ENCODE measurements at places on chromosomes 5 and 9.

GRCh38 chr9:89670114-89670513 is 65.3 kb downstream of the GADD45G start:
- DNase-seq = no peak

DNA sequence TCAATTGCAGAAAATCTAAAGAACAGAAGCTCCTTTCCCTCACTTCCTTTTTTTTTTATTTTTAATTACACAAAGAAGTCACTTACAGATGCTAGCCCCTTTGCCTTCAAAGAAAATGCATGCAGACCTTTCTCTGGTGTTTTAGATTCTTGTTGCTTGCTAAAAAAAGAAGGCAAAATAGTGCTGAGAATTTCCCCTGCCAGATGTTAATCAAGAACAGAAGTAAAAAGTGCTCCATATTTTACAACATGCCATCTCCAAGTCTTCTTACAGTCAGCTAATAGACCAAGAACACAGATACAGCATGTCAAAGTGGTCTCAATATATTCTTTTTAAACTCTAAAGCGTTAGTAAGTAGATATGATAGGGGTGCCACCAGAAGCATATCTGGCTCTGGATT is 142.8 kb upstream of the RGMB start:
- no peak for DNase-seq

DNA sequence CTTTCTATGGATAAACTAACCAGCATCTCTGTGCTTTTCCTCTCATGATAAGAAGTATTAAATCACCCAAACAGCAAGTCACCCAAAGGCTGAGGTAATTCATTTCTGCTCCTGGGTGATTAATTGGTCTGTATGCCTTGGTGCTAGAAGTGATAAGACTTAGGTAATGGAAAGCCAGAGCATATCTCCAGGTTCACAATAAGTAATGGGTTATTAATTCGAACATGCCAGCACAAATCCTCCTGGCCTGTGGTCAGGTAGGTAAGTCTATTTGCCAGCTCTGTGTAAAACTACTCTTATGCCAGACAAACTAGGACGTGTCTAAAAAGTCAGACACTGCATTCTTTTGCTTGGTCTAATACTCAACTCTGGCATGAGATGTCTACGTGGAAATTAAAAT is 11.2 kb upstream of the ENC1 start:
- DNase-seq = no peak

DNA sequence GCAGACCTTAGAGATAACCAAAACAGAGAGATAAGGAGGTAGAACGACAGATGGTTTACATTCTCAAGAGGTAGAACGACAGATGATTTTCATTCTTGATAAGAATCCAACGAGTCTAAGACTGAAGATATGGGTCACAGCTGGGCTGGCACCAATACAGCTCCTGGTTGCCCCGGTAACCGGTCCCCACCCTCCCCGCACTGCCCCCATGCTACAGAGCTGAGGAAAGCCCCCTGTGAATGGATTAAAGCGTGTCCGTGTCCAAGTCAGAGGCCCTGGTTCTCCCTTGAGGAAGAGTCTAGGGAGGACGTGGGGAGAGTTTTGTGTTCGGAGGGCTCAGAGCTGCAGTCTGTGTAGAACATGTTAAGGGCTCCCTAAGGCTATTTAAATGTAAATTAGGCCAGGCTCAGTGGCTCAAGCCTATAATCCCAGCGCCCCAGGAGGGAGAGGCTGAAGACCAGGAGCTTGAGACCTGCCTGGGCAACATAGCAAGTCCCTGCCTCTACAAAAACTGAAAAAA is 8.1 kb downstream of the IDNK start:
- no peak for DNase-seq

- no peak for DNase-seq
These were observed 587.8 kb downstream of the PSAT1 start for GRCh38 chr9:78884611-78885150.

DNA sequence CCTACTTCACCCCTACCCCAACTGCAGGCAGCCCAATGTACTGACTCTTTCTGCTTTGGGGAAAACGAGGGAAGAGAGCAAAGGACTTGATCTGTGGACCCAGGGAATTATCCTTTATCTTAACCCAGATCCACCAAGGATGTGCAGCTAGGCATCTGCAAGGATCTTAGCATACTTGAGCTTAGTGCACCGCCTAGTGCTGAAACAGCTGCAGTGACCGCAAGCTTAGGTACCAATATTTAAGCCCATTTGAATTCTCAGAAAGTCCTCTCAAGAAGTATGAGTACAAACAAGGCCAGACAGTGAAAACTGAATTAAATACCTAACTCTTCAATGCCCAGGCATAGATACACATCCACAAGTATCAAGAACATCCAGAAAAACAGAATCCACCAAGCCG is 576.7 kb upstream of the ADAMTS16 start:
- no peak for DNase-seq

DNA sequence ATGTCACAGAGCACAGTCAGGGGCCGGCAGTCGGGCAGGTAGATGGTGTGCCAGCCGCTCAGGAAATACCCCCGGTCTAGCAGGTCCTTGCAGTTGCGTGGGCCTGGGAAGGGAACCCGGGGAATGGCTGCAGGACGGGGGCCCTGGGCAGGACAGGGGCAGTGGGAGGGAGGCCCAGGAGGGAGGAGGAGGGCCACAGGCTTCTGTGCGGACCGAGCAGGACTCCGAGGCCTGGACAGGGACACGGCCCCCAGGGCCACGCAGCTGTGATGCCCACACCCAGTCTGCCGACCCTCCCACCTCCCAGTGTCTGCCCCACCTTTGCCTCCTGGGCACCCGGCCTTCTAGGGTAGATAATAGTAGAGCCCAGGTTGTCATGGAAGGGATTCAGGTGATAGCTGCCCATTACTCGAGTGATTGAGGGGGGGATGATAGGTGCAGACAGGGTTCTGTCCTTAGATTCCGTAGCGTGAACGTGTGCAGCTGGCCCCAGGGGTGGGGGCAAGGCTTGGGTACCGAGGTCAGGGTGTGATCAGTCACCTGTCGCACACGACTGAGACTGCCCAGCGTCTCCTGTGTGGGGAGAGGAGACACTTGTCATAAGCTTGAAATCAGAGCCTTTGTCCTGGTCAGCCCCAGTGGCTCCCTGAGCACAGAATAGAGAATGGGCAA is 4.5 kb downstream of the FCN1 start:
- DNase-seq = no peak

DNA sequence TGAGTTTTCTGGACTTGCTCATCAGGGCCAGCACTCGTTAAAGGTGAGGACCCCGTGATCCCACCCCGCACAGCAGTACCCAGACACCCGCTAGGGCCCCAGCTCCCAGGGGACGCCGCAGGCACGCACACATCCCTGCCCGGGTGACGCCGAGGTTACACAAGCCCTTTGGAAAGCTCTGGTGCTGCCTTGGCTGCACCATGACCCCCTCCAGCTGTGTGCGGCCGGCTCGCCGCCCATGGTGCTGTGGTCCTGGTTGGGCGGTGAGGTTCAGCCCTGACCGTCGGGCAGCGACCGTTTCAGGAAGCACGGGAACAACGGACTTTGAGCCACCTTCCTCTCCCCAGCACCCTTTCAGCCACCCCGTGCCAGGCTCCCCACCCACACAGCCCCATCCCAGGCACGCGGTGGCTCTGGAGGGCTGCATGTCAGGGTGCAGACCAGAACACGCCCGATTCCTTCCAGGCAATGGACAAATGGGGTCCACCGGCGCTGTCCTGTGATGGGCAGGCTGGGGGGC is 7.5 kb upstream of the SLC12A7 start:
- DNase-seq = no peak

DNA sequence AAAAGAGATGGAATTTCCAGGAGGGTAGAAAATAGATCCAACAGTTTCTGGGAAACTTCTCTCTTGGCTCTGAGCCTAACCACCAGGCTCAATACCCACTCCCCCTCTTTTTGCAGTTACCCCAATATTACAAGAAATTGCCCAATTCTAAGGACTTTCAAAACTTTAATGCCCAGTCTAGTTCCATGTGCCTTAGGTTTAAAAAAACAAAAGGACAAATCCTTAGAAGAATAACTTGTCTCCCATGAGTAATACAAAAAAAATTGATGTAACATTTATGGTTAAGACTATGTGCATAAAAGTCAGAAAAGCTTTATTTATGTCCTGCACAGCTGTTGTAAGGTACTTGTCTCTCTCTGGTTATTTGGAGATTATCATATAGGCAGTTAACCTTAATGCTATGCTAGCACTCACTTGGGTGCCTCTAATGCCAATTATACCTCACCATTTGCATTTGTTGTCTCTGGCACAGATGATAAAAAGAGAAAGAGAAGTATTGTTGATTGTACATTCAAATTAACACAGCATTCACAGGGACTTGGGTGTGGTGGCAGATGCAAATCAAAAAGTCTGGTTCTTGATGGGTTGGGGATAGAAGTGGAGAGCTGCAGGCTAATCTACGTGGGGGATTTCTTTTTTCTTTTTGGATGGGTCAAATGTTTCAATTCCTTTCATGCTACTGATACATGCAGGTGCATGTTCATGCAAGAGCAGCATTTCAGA is 159.4 kb downstream of the PIK3R1 start:
- no peak for DNase-seq

GRCh38 chr9:134611046-134611445 is 30.6 kb upstream of the COL5A1 start:
- DNase-seq = no peak

- no peak for DNase-seq
These were observed 175.9 kb downstream of the ZDHHC21 start for GRCh38 chr9:14517154-14517906.

GRCh38 chr5:180853848-180854176 is 7.3 kb downstream of the ZFP62 start:
- DNase-seq = no peak

DNA sequence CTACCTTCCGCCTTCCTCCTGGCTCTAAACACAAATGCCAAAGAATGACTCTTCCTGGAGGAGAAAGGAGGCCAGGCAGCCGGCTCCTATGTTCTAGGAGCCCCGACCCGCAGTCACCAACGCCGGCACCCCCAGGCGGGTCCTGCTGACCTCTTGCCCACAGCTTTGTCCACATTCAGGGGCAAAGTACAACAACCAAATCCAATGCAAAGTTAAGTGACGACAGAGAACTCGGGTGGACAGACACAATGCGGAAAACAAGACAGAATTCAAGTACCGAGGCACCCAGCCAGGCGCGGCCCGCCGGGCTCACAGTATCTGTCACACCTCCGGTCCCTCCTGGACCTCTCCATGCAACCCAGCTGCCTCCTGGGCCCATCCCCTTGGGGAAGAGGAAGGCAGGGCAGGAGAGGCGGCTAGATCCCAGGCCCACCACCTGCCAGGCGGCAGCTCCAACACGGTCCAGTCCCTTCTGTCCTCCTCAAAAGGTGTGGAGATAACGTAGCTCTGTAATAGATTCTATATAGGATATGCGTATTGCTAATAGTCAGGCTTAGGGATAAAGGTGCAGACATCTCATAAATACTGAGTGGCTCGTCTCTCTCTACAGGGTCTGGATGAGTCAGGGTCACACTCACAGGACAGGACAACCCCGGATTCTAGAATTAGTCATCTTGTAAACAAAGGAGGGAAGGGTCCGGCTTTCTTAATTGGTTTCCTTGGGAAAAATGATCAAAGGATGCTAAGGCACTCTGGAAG is 46.9 kb upstream of the UBAC1 start:
- DNase-seq = peak; percentile 86

DNA sequence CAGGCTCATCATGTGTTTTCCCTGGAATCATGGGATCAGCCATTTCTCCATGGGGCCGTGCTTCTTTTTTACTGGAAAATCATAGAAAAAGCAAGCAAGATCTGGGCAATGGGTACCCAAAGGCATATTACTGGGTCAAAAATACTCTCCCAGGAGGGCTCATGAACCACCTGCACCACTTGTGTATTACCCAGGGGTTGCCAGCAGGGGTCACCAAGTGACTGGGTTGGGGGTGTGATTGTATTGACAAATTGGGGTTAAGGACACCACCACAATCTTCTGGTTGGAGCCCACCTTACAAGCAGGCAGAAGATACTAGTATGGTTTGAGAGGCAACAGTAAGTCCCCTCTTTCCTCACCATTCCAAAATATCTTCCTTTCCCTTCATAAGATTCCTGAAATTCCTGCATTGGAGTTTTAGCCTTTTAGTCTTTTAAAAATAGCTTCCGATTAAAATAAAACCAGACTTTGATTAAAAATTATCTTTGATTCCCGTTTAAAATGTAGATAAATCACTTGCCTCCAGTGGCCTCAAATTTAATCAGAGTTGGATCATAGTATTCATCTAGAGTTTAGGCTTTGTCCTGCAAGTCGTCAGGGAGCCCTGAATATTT is 603.3 kb downstream of the KIF4B start:
- no peak for DNase-seq

GRCh38 chr5:77867194-77867691 is 91.1 kb upstream of the TBCA start:
- DNase-seq = no peak

DNA sequence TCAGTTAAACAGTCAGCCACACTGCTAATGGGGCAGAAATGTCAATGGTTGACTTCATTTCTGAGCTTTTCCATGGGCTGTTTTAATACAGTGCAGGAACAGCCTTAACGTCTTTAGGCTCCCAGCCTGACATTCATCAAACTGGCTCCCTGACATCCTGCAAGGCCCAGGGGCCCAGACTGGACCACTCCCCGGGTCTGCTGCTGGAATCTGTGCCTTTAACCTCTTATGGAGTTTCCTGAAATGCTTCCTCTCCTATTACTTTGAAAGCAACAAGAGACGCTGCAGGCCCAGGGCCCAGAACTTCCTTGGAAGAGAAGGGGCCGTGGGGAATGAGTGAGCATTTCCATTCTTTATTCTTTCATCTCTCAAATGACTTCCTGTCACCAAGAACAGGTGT is 216.8 kb upstream of the PANK3 start:
- DNase-seq = no peak

DNA sequence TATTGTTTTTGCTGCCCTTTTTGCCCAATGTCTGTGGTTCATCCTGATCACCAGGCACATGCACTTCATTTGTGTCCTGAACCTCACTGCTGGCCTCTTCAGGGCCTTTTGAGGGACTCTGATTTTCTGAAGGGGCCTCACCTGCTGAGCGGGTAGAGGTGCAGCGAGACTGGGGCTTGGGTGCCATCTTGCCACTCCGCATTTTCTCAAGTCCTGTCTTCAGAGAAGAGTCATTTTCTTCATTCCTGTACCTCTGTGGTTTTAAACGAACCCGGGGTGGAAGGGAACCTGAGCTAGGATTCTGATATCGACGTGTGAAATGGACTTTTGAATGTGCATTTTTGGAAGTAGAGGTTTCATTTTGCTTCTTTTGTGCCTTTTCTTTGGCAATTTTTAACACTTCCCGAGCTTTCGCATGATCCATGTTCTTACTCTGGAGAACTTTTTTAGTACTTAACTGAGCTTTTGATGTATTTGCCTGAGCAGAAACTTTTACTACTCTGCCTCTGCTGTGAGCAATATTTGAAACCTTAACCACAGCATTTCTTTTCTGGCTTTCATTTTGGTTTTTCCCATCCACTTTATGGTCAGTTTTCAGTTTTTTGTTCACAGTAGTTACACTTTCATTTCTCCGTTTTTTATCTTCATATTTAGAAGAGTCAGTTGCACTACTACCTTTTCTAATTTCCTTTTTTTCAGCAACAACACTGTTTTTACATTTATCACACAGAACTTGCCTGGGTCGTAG is 26.1 kb downstream of the PWWP2A start:
- no peak for DNase-seq

- DNase-seq = no peak
These were observed 428.1 kb downstream of the ARHGEF28 start for GRCh38 chr5:74054139-74054538.

- no peak for DNase-seq
These were observed 69.7 kb downstream of the PIK3R1 start for GRCh38 chr5:68285075-68285840.
